ENCODE measurements at places on chromosomes 1 and 21.

- no peak for DNase-seq
These were observed 908 bp downstream of the CD53 start for GRCh38 chr1:110873856-110874255.

DNA sequence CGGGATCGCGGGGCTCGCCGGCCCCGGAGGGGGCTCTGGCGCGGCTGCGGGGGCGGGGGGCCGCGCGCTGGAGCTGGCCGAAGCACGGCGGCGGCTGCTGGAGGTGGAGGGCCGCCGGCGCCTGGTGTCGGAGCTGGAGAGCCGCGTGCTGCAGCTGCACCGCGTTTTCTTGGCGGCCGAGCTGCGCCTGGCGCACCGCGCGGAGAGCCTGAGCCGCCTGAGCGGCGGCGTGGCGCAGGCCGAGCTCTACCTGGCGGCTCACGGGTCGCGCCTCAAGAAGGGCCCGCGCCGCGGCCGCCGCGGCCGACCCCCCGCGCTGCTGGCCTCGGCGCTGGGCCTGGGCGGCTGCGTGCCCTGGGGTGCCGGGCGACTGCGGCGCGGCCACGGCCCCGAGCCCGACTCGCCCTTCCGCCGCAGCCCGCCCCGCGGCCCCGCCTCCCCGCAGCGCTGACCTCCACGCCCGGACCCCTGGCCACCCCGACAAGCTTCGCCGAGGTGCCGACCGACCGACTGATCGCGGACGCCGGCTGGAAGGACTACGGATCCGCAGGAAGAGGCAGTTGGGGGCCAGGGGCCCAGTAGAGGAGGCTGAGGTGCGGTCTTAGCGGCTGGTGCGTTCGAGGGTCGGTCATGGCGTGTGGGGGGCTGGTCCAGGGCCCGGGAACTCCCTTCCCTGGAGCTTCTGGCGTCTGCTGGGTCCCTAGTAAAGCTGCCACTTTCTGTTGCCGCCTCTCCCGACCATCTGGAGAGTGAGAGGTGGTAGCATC, 711 bp downstream of the TRNP1 start:
- peak; percentile 34 for DNase-seq

- DNase-seq, result no peak
These were observed 61.1 kb upstream of the FBXO28 start for GRCh38 chr1:224052772-224053171.

- no peak for DNase-seq
These were observed 89.6 kb downstream of the ZSWIM5 start for GRCh38 chr1:45116820-45117219.

DNA sequence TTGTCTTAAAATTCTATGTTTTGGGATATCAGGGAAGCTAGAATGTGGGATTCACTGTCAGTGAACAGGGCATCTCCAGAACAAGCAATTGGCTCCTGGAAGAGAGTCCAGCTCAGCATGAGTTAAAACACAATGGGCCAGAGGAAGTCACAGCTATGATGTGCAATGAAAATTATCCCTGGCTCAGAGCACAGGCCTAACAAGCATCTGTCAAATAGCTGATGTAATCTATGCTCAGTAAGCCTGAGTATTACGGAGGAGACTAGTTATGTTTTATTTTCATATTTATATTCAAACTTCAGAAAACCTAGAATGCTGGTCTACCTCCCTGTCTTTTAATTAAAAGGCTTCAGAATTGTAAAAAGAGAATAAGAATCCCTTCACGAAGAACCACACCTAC, 41.6 kb downstream of the PARP1 start:
- no peak for DNase-seq

GRCh38 chr1:164728719-164729118, 169.7 kb downstream of the PBX1 start:
- DNase-seq, result no peak

DNA sequence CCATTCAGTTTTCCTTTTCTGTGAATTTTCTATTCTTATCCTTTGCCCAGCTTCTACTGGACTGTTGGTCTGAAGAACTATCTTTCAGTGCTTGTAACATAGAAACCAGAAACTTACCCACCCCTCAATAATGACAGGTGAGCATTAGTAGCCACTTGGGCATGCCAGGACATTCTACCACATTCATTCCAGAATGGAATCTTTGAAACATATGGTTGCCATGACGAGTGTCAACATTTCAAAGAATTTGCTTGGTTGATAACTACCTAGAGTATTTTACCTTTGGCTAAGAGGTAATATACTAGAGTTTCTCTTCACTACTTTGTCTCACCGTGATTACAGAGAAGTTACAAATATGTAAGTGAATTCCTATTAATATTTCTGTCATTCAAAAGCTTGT, at the start of gene MROH9:
TSS of gene MROH9 (plus strand) at position 304 of the 400 bp plus-strand sequence. CDS start 10,023 bp downstream, outside the sequence.
- no peak for DNase-seq

DNA sequence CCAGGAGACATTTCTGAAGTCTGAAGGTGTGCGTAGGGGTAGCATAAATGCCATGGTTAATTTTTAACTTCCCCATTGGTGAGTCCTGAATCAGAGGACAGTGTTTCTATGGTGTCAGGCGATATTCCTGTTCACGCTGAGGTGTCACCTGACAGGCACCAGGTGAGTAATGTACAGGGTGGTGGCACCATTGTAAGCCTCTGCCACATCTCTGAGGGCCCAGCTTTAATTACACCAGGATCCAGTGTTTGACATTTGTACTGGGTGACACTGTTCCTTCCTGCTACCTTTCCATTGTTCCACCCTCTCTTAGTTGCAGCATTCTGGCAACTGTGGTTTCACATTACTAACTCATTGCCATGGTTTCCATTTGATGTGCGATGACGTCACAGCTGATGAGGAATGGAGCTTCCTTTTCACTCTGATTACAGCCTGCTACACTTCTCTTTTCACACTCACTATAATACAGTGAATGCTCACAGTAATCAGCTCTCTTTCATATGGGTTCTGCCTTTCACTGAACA, 40.6 kb upstream of the MARK1 start:
- DNase-seq, result no peak

GRCh38 chr1:108871050-108871724, 5.6 kb upstream of the GPSM2 start:
- no peak for DNase-seq

GRCh38 chr1:112268408-112268807, 127.6 kb upstream of the CTTNBP2NL start:
- DNase-seq, result no peak

GRCh38 chr1:160746836-160747500, 7.9 kb downstream of the SLAMF7 start:
- no peak for DNase-seq

- DNase-seq, result no peak
These were observed 54.6 kb upstream of the POU2F1 start for GRCh38 chr1:167165948-167166689.

- no peak for DNase-seq
These were observed at the start of gene SPRR4 for GRCh38 chr1:152970495-152970894. TSS of gene SPRR4 (plus strand) at chr1:152970648. CDS start at chr1:152971891, 1,243 bp downstream.

- peak; percentile 16 for DNase-seq
These were observed at the start of gene KCNA2 for GRCh38 chr1:110605901-110606656. TSS of gene KCNA2 (minus strand) at chr1:110606358. CDS start at chr1:110604782, 1,576 bp downstream.

DNA sequence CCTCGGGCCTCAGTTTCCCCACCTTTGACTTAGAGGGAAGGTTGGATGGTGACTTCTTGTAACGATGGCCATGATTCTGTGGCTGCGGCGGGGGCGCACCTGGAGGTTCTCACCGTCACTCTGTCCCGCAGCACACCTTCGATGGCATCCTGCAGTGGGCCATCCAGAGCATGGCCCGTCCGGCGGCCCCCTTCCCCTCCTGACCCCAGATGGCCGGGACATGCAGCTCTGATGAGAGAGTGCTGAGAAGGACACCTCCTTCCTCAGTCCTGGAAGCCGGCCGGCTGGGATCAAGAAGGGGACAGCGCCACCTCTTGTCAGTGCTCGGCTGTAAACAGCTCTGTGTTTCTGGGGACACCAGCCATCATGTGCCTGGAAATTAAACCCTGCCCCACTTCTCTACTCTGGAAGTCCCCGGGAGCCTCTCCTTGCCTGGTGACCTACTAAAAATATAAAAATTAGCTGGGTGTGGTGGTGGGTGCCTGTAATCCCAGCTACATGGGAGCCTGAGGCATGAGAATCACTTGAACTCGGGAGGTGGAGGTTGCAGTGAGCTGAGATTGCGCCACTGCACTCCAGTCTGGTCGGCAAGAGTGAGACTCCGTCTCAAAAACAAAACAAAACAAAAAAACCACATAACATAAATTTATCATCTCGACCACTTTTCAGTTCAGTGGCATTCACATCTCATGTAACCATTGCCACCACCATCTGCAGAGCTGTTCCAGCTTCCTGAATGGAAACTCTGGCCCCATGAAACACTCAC, 2.1 kb upstream of the PFKL start:
- DNase-seq, result peak; percentile 83

GRCh38 chr1:78836726-78837125, 169.8 kb downstream of the ADGRL4 start:
- no peak for DNase-seq

DNA sequence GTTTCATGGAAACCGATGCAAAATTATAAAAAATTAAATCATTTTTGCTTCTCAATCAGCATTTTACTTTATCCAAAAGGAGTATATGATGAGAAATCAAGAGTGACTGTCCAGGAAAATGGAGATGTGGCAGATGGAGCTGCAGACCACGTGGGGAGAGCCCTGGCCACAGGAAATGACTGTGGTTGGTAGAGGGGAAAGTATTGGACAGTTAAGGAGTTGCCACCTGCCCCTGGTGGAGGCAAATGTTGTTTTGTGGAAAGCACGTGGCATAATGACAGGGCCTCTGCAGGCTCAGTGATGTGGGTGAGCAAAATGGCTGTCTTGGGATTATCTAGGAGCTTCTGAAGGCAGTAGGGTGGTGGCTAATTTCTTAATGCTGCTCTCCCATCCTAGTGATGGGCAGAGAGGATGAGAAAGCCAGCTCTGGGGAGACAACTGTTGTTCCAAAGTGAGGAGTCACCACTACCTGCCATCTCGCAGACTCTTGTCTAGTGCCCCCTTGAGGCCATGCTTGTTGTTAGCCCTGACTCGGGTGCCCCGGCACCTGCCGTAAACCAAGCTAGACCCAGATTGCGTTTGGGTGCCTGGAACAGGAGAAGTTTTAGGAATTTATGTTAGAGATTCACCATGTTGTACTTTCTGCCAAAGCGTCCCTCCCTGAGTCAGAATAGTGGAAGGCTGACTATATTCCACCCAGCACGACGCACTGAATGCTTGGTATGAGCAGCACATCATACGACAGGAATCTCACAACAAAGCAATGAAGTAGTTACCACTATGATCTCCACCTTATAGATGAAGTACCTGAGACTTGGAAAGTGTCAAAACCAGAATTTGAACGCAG, 144.0 kb downstream of the ROR1 start:
- DNase-seq, result no peak

- no peak for DNase-seq
These were observed 405.9 kb upstream of the RGS18 start for GRCh38 chr1:191752342-191752741.

DNA sequence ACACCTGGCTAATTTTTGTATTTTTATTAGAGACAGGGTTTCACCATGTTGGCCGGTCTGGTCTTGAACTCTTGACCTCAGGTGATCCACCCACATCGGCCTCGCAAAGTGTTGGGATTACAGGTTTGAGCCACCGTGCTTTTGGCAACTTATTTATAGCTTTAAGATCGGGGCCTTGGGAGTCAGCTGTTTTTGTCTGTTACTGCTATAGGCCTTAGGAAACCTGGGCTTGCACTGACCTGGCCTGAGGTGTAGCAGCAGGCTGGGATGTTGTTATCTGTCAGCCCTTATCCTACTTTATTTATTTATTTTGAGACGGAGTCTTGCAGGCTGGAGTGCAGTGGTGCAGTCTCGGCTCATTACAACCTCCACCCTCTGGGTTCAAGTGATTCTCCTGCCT, 11.4 kb downstream of the SZRD1 start:
- DNase-seq, result no peak

- no peak for DNase-seq
These were observed 134.3 kb upstream of the ZBTB40 start for GRCh38 chr1:22317231-22317919.

DNA sequence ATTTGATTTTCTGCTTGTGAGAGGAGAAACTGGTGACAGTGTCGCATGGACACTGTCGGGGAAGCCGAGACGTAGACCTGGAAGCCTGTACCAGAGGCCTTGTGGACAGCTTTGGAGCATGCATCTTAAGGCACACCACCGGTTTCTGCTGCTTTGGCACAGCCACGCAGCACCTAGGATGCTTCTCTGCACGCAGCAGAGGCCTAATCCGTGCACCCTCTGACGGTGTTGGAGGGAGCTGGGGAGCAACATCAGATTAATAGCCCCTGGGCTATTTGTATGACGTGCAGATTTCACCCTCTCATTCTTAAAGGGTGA, 30.3 kb downstream of the TEX35 start:
- no peak for DNase-seq

DNA sequence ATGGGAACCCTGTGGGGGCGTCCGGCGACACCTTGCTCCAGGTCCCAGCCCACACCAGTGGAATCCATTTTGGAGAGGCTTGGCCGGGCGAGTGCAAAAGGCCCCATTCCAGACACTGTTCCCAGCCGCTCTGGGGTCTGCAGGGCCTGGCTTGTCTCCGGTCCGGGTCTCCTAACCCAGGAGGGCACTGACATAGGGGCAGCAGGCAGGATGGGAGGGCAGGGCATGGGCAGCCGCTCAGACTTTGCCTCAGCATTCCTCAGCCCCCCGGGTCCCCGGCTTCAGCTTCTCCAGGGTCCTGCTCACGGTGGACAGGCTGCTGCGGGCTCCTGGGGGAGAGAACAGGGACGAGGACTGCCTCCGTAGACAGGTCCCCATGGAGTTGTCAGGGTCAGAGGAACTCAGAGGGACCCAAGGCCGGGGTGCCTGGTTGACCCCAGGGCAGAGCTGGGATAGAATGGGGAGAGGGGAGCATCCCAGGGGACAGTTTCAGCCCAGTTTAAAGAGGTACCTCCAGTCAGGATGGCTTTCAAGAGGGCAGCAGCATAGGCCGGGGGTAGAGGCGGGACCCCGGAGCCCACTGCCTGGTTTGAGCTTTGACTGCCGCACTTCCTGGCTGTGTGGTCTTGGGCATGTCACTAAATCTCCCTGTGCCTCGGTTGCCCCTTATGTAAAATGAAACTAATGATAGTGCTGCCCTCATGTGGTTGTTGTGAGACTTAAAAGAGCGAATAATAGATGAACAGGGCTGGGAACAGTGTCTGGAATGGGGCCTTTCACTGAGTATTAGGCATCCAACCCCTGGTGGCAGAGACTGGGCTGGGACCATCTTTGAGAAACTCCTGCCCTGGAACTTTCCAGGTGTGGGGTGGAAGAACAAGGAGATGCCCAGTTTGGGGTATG, 3.7 kb downstream of the KNCN start:
- DNase-seq, result peak; percentile 9

DNA sequence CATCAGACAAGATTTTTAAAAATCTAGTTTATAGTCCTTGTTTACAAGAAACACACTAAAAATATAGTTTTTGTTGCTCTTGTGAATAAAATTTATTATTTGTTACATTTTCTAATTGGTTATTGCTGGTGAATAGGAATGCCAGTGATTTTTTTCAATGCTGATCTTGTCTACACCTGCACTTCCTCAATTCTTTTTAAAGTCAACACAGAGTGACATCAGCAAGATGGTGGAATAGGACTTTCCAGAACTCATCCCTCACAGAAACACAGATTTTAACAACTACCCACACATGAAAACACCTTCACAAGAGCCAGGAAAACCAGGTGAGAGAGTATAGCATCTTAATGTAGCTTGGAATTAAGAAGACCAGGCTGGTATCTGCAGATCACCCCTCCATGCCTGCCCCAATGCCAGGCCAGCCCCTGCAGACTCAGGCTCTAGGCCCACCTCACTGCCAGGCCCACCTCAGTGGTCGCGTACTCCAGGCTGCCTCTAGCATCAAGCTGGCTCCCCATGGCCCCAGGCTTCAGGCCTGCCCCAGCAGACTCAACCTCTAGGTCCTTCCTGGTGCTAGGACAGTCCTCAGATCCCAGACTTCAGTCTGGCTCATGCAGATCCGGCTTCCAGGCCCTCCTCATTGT, 117.6 kb downstream of the WDR3 start:
- DNase-seq, result no peak

- no peak for DNase-seq
These were observed 56.3 kb downstream of the SMYD3 start for GRCh38 chr1:246450611-246451251.
